ENCODE measurements at places on chromosomes 6 and 20.

- DNase-seq = no peak
Measured at GRCh38 chr6:157724138-157724820, 98.8 kb upstream of the SNX9 start.

DNA sequence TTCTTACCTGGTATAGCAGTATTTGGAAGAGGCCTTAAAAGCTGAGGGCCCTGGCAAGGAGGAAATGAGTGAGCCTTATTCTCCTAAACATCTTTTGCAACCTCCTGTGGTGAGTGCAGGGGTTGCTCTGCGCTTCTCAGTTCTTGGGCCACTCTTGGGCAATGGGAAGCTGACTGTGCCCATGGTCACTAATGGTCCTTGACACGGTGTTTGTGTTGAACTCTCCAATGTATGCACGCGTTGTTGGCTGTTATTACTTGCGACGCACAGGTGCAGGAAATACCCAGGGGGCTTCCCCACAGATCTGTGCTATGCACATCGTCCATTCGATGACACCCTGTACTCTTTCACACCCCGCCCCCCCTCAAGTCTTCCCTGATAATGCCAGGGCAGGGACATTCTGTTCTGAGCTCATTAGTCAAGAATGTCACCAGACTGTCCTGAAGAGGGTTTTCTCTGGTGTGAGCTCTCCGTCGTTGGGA lies 79.7 kb downstream of the EDN1 start:
- no peak for DNase-seq

GRCh38 chr20:4170621-4171537 lies 155.5 kb upstream of the RNF24 start:
- DNase-seq = no peak

DNA sequence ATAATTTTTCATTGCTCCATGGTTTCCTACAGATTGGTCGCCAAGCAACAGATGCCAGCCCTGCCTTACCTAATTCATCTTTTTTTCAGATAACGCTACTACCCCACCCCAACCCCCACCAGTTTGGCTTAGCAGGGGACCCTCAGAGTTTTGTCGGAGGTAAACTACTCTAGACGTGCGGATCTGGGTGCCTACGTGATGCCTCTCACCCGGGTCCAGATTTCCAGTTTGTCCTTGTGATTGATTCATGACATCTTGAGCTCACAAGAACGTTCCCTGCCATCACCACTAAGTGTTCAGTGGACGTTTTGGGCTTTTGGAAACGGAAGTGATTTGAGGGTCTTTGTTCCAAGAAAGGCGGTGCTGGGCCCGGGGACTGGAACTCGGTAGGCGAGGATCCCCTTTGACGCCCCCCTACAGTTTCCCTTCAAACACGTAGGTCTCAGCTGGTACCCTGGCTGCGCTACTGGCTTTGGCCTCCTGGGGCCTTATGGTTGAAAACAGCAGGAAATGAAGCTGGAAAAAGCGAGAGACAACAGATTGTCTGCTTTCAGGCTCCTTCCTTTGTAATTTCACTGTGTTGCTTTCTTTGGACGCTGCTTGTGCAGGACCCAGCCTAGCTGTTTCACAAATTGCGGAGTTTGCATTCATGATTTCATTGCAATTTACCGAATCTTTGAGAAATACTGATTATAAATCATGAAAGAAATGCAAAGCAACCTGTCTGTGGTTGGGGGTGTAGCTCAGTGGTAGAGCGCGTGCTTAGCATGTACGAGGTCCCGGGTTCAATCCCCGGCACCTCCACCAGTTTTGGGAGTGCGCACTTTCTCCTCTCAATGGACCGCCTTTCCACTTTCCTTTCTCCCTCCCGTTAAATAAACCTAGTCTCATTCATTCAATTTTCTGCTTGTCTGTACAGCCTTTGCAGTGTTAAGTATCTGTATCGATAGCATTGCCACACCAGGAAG lies 81.0 kb downstream of the GPX5 start:
- DNase-seq = no peak

GRCh38 chr20:50272724-50273446 lies 82.3 kb downstream of the CEBPB start:
- DNase-seq = no peak

- DNase-seq = no peak
Measured at GRCh38 chr6:5619249-5619648, 357.9 kb downstream of the FARS2 start.

GRCh38 chr20:53210931-53211330 lies 238.8 kb downstream of the TSHZ2 start:
- no peak for DNase-seq

- DNase-seq = no peak
Measured at GRCh38 chr6:140809694-140810101, 1323.0 kb upstream of the GJE1 start.

DNA sequence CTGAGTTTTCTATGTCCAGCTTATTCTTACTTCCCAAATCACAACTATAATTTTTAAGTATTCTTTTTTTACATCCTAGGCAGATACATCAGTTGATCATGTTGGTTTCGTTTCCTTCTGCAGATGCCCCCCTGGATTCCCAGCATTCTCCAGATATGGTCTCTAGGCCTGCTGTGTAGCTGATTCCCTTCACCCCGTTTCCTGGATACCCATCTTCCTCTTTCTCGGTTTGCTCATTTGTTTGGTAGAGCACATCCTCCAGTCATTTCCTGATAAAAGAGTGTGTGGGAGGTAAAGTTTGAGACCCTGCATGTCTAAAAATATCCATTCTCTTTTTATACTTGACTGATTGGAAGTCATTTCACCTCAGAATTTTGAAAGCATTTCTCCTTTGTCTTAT lies 66.4 kb downstream of the ANKS1A start:
- DNase-seq = no peak

DNA sequence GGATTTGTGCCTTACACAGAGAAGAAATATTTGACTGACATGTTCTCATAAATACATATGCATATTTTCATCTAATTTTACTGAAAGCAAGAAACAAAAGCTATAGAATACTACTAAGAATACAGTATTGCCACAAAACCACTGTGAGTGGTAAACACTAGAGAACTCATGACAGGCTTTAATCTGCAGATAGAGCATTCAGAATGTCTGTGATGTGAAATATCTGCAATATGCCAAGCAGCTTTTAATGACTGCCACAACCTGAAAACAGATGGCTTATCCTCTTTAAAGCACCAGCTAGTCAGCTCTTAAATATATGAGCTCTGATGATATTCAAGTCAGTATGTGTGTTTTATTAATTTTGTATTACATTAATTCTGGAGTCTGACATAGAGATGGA lies 3.4 kb downstream of the NAPB start:
- DNase-seq = no peak

GRCh38 chr6:36539814-36540568 lies 7.3 kb downstream of the STK38 start:
- no peak for DNase-seq

GRCh38 chr6:125658759-125659431 lies 90.5 kb upstream of the HEY2 start:
- DNase-seq = no peak

DNA sequence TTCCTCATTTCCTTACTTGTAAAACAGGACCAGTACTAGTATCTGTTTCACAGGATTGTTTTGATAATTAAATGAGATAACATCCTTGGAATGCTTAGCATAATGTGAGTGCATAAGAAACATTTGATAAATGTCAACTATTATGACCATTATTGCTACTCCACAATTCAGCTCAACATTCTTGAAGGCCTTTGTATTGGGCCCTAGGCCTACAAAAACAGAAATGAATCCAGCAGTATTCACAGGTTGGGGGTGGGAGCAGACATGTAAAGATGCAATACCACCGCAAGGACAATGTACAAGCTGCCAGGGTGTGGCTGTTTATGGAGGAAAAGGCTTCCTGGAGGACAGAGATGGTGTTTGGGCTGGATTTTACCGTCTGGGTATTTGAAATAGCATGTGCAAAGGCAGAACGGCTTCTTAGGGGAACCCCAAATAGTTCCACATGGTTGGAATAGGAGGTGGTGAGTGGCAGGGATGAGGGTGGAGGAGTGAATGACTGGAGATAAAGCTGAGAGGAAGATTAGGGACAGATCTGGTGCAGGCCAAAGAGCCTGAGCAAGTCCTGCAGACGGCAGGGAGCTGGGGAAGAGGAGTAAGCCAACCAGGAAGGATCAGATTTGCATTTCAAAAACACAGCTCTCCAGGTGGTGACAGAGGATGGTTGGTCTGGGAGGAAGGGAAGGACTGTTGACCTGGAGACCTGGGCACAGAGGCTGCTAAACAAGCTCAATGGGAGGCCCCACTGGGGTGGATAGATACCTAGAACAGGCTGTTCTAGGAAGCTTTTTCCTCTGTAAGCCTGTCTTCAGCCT lies 57.0 kb upstream of the EPB41L1 start:
- DNase-seq = no peak

- no peak for DNase-seq
Measured at GRCh38 chr6:68069921-68070710, 565.0 kb upstream of the ADGRB3 start.

DNA sequence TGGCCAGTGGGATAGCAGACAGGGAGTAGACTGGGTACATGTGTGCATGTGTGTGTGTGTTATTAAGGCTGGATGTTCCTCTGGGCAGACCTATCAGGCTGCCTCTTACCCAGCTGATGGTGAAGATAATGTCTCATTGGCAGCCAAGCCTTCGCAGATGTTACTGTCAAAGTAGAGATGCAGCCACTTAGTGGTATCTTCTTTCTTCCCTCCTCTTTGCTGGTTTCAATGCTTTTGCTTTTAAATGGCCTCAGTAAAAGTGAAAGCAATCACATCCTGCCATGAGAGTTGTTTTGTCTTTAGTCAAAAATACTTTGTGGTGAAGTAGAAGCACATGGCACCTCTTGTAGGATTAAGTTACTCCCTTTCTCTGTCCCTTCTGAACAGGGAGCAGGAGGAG lies 57.5 kb downstream of the SNRNP48 start:
- DNase-seq = no peak

DNA sequence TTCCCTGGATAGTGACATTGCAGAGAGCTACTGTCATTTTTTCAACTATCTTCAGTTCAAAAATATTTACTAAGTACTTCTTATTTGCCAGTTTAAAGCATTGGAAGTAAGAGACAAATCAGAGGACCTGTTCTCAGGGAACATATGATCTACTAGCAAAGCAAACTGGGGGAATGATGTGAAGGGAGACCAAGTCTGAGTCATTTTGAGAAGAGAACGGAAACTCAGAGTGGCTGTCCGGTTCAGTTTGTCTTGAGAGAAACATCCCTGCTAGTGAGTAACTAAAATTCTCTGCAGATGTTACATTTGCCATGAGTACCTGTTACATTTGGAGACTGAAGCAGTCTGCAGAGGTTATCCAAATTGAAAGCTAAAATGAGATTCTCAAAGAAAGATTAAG lies 118.3 kb downstream of the KCNQ5 start:
- DNase-seq = no peak

- DNase-seq = no peak
Measured at GRCh38 chr6:102085257-102085656, 691.7 kb downstream of the GRIK2 start.

- no peak for DNase-seq
Measured at GRCh38 chr20:22352019-22352418, 232.4 kb downstream of the FOXA2 start.

DNA sequence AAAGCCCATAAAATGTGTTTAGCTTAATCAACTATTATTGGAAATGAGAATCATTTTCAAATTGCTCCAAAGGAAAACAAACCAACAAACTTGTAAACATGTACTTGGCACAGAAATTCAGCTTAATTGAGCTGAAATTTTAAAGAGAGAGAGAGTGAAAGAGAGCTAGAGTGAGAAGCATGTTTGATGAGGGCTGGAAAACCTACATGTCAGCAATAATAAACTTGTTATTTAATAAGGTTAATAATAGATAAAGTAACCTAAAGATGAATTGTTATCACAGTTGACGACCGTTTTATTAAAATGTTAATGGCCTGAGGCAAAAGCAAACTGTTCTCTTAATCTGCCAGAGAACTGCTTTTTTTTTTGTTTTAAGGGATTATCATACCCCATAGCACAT lies 496.1 kb downstream of the RNF144B start:
- no peak for DNase-seq

DNA sequence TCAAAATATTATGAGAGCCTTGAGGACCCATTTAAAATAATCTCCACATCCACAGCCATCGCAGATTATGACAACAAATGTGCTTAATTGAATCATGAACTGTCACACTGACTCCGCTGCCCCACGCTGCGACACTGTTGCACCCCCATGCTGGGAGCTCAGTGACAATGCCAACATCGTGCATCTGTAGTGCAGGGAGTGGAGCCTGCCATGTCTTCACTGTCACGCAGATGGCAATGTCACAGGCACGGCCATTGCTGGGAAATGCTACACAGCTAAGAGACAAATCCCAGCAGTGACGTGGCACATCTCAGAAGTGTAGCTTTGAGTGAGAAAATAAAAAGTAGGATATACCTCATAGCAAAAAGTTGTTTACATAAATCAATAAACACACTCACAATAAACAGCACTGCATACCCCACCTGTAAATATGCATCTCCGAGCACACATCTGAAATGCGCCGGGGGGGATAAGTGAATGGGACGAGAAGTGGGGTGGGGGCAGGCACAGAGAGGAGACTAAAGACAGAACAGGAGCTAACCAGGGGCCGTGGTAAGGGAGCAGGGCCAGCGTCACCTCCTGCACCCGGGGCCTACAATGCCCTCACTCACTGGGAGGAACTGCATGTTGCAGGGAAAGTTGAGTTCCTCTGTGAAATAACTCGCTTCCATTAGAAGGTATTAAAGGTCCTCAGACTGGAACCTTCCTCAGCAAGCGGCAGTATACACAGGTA lies 349.9 kb downstream of the THBS2 start:
- DNase-seq = no peak

- no peak for DNase-seq
Measured at GRCh38 chr20:52004715-52005114, 186.9 kb downstream of the ZFP64 start.

- DNase-seq = no peak
Measured at GRCh38 chr6:38676974-38677544, 25.9 kb downstream of the GLO1 start.

GRCh38 chr6:15580326-15580725 lies 82.5 kb downstream of the DTNBP1 start:
- no peak for DNase-seq

DNA sequence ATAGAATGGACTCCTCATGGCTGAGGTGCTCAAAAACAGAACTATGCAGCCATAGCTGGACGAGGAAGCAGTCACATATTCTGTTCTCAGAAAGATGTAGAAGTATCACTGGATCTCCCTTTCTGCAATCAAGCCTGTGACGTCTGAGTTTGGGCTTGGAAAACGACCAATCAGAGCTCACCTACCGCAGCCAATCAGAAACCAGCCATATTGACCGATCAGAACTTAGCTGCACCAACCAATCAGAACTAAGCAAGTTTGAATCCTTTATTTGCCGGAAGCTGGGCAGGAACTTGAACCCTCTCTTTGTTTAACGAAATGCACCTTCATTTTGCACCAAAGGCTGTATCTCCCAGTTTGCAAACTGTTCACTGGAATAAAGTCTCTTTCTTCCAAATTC lies 21.8 kb upstream of the RAB23 start:
- DNase-seq = no peak

DNA sequence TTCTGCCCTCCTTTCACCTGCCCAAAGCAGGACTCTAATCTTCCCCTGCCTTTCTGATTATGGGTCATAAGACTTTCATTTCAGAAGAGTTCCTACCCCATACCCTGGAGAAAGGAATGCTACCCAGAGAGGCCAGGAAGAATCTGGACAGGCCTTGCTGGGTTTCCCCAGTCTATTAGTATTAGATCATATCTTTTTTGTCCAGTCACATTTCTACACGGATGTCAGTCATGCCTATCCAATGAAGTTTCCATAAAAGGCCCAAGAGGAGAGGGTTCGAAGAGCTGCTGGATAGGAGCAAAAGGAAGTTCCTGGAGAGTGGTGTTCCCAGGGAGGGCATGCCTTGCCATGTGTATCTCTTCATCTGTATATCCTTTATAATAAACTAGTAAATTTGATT lies 3.2 kb downstream of the POLH start:
- DNase-seq = no peak

GRCh38 chr6:105873799-105874198 lies 212.3 kb upstream of the PRDM1 start:
- no peak for DNase-seq
